Stimulated activated CD8-positive, alpha-beta memory T cell treated with anti-CD3 and anti-CD28 coated beads, Interleukin-7, amount 100 ng/mL, for 1 hour (primary cell): ENCODE measurements at places on chromosomes 6 and 20.

GRCh38 chr6:13357551-13358075, 29.3 kb upstream of the TBC1D7 start:
- DNase-seq: no peak

DNA sequence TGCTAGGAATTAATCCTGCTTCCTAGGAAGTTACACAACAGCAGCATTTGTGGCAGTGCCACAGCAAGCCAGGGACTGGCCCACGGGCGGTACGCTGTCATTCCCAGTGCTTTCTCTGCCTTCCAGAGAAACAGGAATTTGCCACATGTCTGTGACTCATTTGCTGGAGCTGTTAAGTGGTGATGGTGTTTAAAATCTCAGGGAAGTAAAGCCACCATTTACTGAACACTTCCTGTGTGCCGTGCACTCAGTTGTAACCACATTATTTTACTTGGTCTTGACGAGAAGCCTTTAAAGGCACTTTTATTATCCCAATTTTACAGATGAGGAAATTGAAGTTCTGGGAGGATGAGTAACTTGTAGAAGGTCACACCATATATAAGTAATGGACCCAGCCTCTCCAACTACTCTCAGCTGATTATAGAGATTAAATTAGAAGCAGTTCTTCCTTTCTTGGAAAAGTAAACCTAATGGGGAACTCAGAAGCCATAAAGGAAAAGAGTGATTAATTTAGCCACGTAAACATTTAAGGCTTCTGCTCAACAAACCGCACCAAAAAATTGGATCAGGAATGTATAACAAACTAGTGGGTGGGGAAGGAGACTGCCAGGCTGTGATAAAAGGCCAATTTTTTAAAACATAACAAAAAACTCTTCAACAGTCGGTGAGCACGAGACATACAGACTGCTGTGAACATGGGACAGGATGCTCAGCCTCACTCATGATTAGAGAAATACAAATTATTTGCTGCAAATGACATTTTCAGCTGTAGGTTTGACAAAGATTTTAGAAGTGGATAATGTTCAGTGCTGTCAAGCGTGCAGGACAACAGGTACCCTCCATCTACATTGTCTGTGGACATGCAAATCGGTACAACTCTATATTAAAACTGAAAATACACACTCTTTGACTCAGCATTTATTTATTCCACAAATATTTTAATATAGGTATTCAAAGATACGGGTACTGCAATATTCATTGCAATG, 311.2 kb downstream of the NRN1 start:
- no peak for DNase-seq

GRCh38 chr6:140537834-140538705, 1163.6 kb upstream of the CITED2 start:
- no peak for DNase-seq

DNA sequence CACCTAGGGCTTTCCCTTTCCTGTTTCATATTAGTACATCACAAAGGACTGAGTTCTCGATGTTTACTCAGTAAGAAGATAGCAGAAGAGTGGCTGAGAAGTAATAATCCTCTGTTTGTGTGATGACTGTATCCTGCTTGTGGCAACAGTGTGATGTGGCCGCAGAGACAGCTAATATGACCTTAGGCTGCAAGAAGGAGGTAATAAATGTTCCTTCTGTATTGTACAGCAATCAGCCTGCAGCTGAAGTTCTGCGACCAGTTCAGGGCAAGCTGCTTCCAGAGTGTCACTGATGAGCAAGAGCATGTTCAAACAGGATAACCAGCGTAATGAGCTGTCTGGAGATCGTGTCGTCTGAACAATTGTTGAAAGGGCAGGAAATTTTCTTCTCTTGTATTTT, 70.9 kb downstream of the OPN5 start:
- DNase-seq: no peak

DNA sequence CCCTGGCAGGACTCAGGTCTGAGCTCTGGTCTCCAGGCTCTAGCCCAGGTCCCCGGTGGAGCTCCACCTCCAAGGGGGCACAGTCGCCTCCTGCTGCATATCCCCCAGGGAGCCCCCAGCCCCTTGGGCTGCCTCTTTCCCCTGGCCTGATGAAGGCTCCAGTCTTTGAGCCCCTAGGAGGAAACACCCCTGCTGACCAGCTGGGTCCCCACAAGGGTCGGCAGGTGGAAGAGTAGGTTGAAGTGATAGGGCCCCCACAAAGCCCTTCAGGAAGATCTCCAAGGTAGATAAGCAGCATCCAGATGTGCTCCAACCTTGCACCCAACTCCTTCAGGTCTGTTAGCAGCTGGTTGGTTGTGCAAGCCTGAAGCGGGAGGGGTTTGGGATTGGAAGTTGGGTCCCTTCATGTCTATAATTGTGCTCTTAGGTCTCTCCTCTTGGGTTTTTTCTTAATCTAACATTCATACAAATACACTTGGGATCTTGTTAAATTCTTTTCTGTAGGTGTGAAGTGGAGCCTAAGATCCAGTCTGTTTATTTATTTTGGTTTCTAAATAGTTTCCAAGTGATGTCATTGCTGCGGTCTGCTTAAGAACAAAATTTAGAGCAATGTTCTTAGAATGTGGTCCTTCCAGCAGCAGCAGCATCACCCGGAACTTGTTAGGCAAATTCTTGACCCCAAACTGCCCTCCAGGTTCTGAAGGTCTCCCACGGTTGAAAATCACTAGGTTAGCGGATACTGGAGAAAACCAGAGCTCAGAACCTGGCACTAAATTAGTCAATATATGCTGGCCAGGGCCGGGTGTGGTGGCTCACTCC, 5.1 kb downstream of the UBE2C start:
- DNase-seq: no peak

- DNase-seq: no peak
Observed at GRCh38 chr20:61499859-61500554, 247.9 kb downstream of the CDH4 start.
